ENCODE measurements at places on chromosomes 5 and 9.

DNA sequence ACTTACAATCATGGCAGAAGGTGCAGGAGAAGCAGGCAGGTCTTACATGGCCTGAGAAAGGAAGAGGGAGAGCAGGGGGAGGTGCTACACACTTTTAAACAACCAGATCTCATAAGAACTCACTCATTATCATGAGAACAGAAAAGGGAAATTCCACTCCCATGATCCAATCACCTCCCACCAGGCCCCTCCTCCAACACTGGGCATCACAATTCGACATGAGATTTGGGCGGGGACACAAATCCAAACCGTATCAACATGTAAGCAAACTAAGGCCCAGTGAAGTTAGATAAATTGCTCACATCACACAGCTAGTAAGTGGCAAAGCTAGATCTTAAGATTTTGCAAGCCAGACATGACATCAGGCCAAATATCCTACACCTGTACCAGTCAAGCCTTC lies 48.3 kb upstream of the RIC1 start:
- DNase-seq, result no peak

DNA sequence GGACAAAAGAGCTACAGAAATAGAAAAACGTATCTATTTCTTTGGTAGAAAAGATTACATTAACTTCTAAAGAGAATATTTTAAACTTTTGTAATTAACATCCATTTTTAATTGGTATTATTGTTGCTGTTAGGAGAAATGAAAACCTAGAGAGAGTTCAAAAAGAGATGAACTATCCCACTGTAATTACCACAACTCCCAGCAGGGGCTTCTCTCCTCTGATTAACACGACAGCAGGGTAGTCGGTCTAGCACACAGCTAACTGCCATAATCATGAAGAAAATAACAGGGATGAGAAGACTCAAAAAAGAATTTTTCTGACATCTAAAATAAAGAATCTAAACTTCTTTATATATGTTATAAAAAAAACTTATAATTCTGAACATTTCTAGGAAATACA lies 86.2 kb upstream of the CDH9 start:
- no peak for DNase-seq

GRCh38 chr5:38452201-38452600 lies 104.2 kb downstream of the LIFR start:
- no peak for DNase-seq

DNA sequence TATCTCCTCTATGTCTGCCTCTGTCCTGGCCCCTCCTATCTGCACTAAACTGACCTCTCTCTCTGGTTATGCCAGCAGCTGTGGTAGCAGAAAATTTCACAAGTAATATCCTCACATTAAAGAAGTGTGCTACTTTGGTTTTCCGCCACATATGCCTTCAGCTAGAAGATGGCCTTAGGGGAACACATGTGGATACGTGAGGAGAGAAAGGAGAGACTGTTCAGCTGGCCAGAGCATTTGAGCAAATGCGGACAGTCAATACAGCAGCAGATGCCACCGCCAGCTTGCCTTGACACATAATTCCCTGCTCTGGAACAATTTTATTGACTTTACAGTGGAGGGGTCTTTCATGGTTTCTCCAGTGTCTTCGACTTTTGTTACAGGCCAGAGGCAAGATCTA lies 434.6 kb downstream of the TAF11L14 start:
- no peak for DNase-seq

- no peak for DNase-seq
Observed at GRCh38 chr9:99511723-99512122, 289.6 kb downstream of the SEC61B start.

DNA sequence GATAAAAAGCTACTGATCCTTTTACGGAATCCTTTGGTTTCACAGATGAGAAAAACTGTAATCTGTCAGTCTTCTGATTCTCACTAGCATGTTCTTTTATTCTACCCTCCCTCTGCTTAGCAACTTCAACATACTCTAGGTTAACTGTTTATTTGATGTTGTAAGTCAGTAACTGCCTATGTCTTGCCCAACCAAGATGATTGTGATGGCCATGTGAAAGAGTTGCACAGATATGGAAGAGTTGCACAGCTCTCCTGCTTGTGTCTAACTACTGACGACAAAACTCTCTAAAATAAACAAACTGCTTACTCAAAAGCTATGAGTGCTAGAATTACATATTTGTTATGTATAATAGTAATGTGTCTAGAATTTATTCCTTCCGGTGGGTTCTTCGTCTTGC lies 227.3 kb upstream of the DAB2 start:
- no peak for DNase-seq

GRCh38 chr9:70533492-70533891 lies 119.0 kb upstream of the KLF9 start:
- DNase-seq, result no peak

DNA sequence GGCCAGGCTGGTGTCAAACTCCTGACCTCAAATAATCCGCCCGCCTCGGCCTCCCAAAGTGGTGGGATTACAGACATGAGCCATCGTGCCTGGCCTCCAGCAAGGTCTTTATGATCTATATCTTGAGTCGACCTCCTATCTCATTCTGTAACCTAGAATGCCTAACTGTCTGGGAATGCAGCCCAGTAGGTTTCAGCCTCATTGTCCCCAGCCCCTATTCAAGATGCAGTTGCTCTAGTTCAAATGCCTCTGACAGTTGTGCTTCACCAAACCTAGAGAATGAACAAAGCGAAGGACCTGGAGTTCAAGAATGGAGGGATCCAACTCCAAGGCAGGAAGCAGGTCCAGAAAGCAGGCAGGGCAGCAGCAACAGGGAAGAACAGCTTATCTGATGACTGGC lies 30.8 kb downstream of the GLRX start:
- DNase-seq, result no peak

GRCh38 chr9:101739311-101739710 lies 864 bp upstream of the GRIN3A start:
- no peak for DNase-seq

- no peak for DNase-seq
Observed at GRCh38 chr5:127849408-127849807, 146.2 kb downstream of the CCDC192 start.

GRCh38 chr5:162752612-162753011 lies 684.8 kb upstream of the CCNG1 start:
- DNase-seq, result no peak

DNA sequence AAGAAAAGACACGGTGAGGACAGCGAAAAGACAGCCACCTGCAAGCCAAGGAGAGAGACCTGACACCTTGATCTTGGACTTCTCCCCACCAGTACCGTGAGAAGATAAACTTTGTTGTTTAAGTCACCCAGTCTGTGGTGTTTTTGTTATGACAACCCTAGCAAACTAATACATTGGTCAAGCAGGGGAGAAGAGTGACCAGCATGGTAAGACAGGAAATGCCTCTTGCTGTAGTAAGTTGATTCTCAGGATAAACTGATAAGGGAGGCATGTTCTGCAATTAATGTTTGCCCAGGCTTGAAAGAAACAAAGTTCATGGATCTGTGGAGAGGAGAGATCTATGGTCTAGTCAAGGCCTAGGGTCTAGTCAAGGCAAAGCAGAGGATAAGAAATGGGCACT lies 801.2 kb downstream of the MAT2B start:
- no peak for DNase-seq

DNA sequence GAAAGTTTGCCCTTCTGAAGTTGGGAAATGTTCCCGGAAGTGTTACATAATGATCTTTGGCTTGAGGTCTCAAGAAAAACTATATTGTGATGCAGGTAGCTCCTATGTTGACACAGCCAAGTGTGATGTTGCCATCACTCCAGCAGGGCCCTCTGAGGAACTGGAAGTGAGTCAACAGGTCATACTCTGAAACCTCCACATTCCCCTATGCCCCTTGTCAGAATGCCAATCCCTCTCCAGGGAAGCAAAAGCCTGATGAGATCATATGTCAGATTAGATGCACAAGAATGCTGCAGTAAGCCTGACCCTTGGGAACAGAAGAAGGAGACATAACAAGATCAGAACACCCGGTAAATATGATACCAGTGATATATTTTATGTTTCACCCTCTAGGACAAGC lies 66.8 kb upstream of the ITGA2 start:
- peak; percentile 51 for DNase-seq

DNA sequence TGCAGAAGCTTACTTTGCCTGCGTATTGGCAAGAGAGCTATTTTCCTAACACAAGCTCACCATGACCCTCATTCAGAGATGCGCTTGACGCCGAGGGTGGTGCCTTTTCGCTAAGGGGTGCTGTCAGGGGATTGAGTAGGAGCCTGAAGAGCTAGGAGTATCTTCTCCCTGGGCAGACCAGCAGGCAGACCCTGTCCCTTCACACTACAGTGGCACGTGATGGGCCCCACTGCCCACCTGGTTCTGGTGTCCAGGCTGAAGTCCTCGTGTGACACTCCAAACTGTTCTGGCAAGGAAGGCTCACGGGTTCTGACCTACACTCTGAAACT lies 198.3 kb downstream of the AUH start:
- no peak for DNase-seq

DNA sequence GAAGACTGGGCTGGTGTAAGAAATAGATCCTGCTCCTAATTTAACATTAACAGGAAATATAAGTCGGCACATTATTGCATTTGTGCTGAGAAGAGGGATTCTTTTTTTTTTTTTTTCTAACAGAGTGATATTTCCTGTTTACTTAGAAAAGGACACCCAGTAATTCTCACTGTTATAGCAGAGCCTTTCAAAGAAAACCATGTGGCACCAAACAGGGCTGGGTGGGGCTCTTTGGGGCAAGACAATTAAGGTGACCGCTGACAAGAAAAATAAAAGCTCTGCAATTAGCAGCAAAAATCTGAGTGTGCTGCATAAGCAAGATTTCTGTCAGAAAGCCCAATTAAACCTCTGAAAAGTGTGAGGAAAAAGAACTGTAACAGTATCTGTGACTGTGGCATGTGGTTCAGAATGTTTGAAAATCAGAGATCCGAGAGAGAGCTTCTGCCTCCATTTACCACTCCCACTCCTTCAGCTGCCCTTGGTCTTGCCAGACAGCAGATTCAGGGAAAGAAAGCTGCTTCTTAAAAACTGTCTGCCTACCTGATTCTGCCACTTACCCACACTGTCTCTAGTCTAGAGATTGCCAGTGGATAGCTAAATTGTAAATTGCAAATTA lies 77.1 kb upstream of the IQGAP2 start:
- no peak for DNase-seq

Data from fibroblast of skin of left biceps (primary cell).